ENCODE measurements at places on chromosomes 3 and 15.
A peak's percentile ranks its signal among the peaks of the same experiment; 100 is the strongest.

GRCh38 chr3:112635674-112636073, 5.3 kb downstream of the CCDC80 start:
- peak; percentile 81 for DNase-seq

DNA sequence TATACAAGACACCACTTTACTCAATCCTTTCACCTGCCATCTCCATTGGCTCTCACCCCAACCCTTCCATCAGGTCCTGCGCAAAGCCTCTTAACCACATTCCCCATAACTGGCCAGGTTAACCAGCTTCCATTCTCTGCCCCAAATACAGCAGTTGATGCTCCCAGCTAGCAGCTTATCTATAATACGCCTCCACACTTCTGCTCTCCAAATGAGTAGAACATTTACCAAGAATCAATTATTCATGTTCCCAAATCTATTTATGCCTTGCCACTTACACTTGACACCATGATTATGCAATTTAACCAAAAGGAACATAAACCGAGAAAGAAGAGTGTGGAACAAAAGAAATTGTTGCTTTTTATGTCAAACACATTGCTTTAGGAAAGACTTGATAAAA, 103.7 kb upstream of the TPM1 start:
- DNase-seq: no peak

- DNase-seq: no peak
Measured at GRCh38 chr3:110881069-110881468, 190.5 kb upstream of the NECTIN3 start.

GRCh38 chr3:48558493-48559134, 2.0 kb upstream of the PFKFB4 start:
- peak; percentile 92 for DNase-seq

GRCh38 chr3:129365296-129366136, 62.9 kb downstream of the EFCAB12 start:
- DNase-seq: peak; percentile 49

DNA sequence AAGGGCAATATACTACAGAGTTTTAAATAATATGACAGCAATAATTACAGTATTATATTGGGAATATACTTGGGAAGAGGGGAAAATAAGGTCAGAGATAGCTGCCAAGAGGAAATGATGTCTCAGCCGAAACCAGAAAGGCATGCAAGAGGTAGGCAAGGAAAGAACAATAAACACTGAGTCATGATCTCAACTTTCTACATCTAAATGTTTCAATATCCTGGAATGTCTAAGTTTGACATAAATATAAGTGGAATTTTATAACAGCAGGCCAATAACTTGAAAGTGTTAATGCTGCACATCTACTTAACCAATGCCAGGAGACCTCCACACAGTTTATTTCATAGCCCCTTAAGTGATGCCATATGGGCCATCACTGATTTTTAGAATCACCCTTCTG, 99.8 kb upstream of the CPNE4 start:
- no peak for DNase-seq

DNA sequence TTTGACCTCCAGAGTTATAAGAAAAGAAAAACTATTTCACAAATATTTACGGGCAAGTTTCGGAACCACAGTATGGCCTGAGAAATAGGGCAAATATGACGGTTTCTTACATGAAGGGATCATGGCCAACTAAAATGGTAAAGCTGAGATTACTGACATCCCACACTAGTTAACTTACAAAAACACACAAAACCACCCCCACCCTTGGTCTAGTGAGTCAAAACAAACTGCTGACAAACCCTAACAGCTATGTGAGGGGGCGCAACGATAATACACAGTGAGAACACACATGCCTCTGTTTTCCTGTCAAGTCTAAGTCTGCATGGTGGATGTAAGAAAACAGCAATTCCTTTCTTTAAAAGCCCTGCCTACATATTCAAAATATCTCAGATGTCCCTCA, 32.3 kb downstream of the CBLB start:
- no peak for DNase-seq

DNA sequence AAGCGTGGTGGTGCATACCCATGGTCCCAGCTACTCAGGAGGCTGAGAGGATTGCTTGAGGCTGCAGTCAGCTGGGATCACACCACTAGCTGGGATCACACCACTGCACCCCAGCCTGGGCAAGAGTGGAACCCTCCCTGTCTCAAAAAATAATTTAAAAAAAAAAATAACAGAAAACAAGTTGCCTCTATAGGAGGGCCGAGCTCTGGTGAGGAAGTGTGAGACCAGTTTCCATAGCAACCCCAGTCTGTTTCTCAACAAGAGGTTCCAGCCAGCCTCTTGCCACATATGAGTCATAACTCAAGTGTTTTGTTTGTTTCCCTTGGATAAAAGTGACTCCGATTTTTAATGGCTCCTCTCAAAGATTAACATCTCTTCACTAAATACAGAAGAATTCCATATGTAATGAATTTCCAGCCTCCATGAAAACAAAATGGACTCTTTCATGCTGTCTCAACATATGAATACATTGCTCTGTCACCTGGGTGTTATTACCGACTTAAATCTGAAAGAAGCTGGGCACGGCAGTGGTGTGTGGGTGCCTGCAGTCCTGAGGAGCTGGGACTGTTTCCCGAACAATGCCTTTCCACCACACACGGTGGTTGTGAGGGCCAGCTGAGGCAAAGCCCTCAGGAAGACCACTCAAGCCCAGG, 19.7 kb downstream of the TMEM43 start:
- DNase-seq: peak; percentile 96

DNA sequence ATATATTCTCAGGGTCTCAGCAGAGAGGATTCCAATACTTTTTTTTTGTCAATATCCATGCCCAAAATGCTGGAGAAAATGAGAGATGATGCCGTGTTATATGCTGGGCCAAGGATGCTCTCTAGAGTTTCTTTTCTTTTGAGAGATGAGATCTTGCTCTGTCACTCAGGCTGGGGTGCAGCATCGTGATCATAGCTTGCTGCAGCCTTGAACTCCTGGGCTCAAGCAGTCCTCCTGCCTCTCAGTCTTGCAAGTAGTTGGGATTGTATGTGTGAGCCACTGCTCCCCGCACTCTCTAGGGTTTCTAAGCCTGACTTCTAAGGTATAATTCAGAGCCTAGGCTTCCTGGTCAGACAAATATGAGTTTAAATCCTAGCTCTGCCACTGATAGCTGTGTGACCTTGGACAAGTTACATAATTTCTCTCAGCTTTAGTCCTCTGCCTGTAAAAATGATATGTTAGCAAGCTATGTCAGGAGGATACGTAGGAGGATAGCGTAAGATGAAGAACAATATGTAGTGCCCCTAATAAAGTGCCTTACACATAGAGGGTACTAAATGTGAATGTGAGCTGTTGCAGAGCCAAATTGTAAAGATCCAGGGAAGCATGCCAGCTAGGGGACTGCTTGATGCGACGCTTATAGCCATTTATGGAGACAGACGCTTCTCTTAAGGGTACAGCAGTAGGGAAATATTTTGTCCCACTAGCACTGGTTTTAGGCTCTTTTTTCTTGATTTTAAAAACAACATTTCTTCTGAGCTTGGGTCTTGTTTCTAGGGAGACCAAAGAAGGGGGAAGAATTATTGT, 7.4 kb downstream of the STARD9 start:
- DNase-seq: no peak

DNA sequence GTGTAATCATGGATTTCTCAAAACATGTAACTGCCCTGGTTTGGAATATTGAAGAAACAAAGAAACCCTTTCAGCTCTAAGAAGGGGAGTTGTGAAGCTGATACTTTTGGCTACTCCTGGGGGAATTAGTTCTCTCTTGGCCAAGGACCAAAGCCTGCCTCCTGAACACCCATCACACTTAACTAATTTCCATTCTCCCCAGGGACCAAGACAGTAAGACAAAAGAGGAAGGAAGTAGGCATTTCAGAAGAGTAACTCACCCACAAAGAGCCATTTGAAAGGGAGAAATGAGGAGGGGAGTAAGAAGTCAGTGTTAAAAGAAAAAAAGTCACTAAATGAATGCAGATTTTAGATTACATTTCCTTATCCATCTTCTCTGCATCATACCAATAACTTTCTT, 328.0 kb upstream of the SOX2 start:
- DNase-seq: no peak

GRCh38 chr3:149579838-149580542, 77.8 kb downstream of the WWTR1 start:
- peak; percentile 34 for DNase-seq

DNA sequence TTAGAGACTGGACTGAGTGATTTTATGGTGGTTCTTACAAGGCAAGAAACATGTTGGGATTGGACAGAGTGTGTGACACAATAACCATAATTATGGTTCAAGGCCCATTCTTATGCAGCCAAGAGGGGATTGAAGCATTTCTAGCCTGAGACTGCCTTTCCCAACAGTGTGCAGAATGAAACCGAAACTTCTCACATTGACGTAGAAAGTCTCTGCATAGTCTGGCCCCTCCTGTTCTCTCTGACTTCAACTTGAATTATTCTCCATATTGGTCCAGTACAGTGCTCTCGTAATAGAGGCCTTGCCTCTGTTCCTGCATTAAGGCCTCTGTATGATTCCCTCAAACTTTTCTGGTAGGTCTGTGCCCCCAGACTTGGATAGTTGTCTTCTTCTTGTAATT, 138.3 kb downstream of the DIPK2A start:
- peak; percentile 48 for DNase-seq

GRCh38 chr3:156806698-156807097, 19.5 kb upstream of the LEKR1 start:
- no peak for DNase-seq

DNA sequence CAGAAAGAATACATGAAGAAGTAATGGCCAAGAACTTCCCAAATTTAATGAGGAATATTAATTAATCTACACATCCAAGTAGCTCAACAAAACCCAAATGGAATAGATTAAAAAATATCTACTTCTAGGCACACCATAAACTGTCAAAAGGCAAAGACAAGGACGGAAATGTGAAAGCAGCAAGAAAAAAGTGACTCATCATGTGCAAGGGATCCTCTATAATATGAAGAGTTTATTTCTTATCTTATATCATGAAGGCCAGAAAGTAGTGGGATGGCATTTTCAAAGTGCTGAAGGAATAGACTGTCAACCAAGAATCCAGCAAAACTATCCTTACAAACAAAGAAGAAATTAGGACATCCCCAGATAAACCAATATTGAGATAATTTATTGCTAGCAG, 73.9 kb upstream of the PRICKLE2 start:
- no peak for DNase-seq

- DNase-seq: no peak
Measured at GRCh38 chr3:43001094-43001553, 22.0 kb downstream of the GASK1A start.

DNA sequence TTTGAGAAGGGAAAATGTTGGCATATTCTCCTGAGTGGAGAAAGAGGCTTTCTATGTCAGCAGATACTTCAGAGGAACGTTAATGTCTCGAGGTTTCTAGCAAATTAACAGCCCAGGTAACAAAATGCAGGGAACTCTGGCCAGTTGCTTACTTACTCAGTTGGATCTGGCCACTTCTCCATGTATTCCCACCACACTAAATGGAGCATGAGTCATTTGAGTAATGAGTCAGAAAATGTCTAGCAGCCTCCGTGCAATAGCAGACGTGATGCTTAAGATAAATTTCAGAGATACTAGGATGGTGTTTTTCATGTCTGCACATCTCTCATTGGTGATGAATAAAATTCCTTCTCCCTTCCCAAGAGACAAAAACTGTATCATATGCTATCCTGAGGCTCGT, 671.5 kb downstream of the FHIT start:
- no peak for DNase-seq

GRCh38 chr3:20658491-20658890, 472.5 kb upstream of the SGO1 start:
- no peak for DNase-seq

- DNase-seq: no peak
Measured at GRCh38 chr15:53126144-53126543, 336.0 kb upstream of the ONECUT1 start.

- DNase-seq: no peak
Measured at GRCh38 chr3:153629148-153629547, 467.1 kb downstream of the RAP2B start.

- no peak for DNase-seq
Measured at GRCh38 chr3:4644951-4645350, 151.8 kb downstream of the ITPR1 start.

GRCh38 chr15:100263721-100264455, 77.9 kb downstream of the ADAMTS17 start:
- no peak for DNase-seq

DNA sequence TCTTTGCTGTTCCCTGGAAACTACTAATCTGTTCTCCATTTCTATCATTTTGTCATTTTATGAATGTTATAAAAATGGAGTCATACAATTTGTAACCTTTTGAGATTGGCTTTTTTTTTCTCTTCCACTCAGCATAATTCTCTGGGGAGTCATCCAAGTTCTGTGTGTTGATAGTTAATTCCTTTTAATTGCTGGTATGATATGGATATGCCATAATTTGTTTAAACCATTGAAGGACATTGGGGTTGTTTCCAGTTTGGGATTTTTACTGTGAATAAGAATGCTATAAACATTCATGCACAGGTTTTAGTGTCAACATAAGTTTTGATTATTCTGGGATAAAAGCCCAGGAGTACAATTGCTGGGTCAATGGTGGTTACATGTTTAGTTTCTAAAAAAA, 279.4 kb downstream of the WNT5A start:
- DNase-seq: no peak

DNA sequence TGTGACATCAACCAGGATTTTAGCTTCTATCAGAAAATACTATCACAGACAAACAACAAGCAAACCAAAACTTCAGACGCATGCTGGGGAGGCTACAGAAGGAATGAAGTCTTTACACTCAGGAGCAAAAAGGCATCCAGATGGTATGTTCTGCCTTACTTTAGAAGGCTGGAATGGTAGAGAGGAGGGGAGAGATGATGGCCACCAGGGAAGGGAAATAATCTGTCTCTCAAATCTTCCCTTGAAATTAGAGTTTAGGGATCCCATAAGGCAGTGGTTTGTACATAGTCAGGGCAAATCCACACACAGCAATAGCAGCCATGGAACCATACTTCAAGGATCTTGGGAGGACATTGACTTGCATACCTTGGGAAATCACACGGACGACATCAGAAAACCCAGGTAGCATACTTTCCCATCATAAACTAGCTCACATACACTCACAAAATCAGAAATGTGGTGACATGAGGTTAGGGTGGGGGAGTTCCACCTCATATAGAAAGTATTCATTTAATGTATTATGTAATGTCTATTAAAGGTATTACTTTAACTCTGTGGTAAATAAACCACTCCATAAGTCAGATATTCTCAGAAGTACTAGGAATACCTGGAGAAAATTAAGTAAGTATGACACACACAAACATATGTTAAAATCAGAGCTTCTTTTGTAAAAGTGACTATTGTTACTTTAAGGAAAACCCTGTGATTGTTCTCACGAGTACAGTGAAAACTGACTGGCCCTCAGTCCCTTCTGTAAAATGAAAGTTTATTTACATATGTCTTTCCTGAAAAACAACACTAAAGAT, 9.4 kb downstream of the BTLA start:
- no peak for DNase-seq

GRCh38 chr3:23459465-23459864, 256.3 kb downstream of the UBE2E2 start:
- DNase-seq: no peak

- DNase-seq: no peak
Measured at GRCh38 chr3:46692566-46692990, 901 bp downstream of the ALS2CL start.
